ENCODE measurements at places on chromosomes 3 and 15.

- DNase-seq, result no peak
Measured at GRCh38 chr15:81749716-81750375, 296.0 kb downstream of the MEX3B start.

- no peak for DNase-seq
Measured at GRCh38 chr15:100041127-100041828, 300.5 kb downstream of the ADAMTS17 start.

GRCh38 chr15:28075573-28075972 lies 23.5 kb downstream of the OCA2 start:
- DNase-seq, result no peak

GRCh38 chr15:40069178-40070165 lies 30.5 kb upstream of the SRP14 start:
- DNase-seq, result peak; percentile 65

DNA sequence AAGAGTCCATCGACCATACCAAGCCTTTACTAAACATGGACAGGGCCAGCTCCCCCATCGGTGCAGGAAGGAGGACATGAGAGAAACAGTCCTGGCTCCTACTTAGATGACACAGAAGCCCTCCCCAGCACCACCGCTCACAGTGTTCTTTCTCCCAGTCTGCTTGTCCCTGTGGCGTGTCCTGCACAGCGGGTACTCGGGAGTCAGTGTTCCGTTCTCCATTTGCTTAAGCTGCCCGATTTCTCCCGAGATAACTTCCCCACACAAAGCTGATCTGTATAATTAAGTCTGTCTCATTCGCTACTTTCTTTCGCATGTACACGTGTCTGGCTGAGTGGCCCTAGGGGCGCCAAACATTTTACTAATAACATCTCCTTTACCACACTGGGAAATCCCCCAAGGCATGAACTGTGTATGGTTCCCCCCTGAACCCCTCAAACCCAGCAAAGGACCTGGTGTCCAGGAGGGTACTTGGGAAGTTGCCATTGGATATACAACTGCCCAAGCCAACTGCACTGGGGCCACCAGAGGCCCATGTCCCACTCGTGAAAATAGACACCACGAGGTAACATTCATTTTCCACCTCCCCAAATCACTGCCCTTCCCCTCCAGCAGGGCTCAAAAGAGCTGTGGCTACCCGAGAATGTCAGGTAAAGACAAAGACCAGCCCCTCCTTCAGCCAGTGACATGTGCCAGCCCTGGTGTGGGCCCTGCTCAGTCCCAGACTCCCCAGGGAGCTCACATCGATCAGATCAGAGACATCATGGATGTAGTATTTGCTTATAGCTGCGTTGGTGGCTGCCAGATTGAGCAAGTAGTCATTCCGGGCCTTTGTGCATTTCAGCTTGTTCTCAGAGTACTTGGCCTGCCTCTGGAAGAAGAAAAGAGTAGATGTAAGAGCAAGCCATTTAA lies 96.5 kb upstream of the RAD18 start:
- DNase-seq, result no peak

DNA sequence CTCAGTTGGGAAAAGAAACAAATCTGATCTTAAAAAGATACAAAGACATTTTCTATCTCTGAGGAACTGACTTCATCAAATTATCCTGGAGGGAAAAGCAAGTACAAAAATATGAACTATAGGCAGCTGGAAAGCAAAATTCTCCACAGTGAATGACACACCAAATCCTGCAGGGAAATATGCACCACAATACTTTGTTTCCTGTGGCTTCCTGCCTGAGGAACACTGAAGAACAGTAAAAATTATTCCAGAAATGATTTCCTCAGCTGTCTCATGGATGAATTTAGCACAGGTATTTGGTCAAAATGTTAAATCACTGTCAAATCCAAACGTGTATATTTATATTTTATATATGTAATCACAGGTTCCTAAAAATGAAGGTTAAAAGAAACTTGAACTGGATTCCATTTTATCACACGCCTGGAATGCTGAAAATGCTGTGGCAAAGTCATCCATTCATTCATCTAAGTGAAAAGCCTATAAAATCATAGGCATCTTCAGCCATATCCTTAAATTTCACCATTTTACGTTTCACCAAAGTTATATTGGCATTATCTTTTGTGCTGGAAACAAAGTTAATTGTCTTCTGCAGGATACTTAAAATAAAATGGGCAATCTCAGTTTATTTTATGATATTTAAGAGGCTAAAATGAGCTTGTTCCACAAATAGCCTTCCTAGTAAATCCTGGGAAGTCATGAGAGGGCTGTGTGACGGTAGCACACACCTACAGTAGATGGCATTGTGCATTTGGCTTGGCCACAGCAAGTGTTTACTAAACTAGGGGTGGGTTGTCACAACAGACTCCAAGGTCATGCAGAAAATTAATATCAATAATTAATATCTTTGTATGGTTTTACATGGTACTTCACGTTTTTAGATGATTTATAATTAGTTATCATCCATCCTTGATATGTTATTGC lies 19.3 kb upstream of the TSC22D2 start:
- DNase-seq, result no peak
